IPS DF 6.9 (cell line): ENCODE measurements at places on chromosomes 13 and 19.
A peak's percentile ranks its signal among the peaks of the same experiment; 100 is the strongest.

- DNase-seq = no peak
Observed at GRCh38 chr19:40981591-40981990, 9.5 kb upstream of the CYP2B6 start.

- no peak for DNase-seq
Observed at GRCh38 chr19:10812196-10812595, 23.8 kb downstream of the TMED1 start.

- DNase-seq = no peak
Observed at GRCh38 chr19:19329126-19329525, 8.5 kb downstream of the MAU2 start.

DNA sequence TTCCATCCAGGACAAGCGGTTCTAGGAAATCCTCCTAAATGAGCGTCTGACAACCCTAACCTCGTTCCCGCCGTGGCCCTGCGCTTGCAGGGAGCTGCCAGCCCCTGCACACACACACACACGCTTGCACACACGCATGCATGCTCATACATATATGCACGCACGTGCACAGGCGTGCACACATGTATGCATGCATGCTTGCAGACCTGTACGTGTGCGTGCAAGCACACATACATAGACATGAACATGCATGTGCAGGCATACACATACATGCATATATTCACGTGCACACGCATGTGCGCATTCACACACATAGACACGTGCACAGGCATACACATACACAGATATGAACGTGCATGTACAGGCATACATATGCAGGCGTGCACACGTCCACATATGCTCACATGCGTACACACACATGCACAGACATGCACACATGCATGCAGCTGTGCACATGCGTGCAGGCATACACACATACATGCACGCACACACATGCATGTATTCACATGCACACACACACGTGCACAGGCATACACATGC is 35.6 kb downstream of the SMIM24 start:
- no peak for DNase-seq

DNA sequence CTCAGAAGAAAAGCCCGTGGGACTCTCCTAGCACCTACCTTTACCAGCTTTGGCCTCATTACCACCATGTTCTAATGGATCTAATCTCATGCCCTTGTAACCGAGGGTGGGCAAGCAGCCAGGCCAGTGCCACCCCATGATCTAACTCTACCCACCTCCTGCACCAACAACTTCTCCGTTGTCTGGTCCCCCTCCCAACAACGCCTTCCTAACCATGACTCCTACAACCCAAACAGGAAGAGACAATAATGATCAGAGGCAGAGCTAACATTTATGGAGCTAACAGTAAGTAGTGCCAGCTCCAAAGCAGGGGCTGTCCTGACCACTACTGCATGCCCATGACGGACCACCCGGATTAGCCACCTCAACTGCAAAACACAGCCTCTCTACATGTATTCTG is 3.5 kb downstream of the USP12 start:
- no peak for DNase-seq

DNA sequence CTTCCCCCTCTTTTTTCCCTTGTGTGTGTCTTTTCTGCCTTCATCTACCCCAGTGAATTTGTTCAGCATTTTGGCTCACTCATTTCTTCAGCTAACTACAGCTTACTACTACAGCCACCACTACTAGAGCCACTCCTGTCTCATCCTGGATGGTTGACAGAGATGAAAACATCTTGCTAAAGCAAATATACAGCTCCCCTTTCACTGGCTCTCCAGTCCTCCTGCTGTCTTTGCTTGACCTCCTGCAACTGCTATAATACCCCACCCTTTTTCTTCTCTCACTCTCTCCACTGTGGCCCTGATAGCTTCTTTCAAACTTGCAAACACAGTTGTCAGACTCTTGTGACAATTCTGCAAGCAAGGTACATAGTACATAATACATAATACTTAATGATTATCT is 523.6 kb downstream of the DCT start:
- DNase-seq = no peak

DNA sequence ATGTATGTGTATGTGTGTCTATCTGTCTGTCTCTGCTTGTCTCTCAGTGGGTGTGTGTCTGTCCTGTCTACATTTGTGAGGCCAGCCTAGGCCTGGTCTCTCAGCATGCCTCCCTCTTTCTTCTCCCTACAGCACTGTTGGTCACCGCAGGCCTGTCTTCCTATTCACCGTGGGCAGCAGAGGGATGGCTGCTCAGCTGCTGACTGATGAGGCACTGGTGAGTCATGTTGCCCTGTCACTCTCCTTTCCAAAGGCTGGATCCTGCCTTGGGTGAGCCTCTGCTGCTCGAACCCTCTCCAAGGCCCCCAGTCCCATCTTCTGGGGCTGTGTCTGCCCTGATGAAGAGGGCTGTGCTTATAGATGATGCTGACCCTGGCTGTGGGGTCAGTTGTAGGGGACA is 6.3 kb downstream of the ZNF71 start:
- DNase-seq = no peak

- DNase-seq = no peak
Observed at GRCh38 chr13:45179428-45179827, 21.4 kb downstream of the KCTD4 start.

- no peak for DNase-seq
Observed at GRCh38 chr13:80168089-80168850, 172.7 kb downstream of the SPRY2 start.

DNA sequence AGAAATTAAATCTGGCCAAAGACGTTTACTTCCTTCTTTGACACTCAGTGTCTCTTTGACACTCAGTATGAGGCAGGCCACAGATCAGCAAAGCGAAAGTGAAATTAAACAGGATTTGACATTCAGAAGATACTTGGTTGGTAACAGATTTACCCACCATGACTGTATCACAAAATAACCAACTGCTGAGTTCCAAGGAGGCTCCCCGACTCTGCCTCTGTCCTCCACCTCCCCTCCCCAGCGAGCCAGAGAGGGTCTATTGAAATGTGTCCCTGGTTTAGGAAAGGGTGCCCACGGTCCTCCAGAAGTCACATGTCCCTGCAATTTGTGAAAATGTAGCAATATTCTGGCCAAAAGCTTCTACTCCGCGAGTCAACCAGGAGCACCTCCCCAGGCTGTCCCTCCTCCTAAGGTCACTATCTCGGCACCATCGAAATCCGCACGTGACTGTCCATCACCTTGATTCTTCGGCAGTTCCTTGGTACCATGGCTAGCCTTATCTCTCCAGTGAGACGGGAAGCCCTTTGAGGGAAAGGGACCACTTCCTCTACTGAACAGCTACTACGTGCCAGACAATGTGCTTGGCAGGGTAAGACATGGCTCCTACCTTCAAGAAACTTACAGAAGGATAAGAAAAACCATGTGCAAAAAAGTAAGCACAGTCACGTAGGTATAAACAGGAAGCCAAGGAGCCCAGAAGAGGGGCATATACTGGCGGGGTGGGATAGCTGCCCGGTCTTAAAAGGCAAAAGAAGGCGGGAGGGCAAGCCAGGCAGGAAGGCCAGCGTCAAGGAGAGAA is 1.5 kb downstream of the N4BP2L1 start:
- DNase-seq = no peak

DNA sequence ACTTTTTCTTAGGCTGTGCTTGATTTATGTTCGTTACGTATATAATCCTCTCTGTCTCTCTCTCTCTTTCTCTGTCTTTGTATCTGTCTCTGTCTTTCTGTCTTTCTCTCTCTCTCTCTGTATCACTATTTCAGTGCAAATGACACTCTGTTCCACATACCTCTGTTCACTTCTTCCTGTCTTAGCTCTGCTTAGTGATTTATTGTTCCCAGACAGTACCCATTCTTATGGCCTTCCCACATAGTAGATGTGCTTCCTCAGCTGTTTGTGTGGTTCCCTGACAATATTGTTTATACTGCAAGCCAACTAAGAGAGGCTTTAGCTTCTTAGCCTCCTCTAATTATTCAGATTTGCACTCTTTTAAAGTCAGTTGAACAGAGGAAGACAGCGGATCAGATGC is 1244.2 kb downstream of the DIAPH3 start:
- DNase-seq = no peak

DNA sequence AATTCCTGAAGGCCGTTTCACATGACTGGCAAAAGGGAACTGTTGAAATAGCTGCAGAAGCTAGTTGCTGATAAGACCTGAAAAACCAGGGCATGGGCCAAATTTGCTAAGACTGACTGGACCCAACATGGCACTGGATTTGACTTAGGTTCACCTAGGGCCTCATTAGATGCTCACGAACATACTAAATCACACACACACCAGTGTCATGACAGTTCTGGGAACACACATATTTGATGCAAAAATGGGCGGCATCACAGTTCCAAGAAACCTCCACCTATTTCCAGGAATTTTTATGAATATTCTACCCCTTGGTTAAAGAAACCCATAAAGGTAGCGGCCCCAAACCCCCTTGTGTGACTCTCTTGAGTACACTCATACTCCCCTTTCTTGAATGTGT is 99.6 kb upstream of the OBI1 start:
- no peak for DNase-seq

GRCh38 chr19:45358213-45358792 is 12.1 kb downstream of the ERCC2 start:
- DNase-seq = no peak

DNA sequence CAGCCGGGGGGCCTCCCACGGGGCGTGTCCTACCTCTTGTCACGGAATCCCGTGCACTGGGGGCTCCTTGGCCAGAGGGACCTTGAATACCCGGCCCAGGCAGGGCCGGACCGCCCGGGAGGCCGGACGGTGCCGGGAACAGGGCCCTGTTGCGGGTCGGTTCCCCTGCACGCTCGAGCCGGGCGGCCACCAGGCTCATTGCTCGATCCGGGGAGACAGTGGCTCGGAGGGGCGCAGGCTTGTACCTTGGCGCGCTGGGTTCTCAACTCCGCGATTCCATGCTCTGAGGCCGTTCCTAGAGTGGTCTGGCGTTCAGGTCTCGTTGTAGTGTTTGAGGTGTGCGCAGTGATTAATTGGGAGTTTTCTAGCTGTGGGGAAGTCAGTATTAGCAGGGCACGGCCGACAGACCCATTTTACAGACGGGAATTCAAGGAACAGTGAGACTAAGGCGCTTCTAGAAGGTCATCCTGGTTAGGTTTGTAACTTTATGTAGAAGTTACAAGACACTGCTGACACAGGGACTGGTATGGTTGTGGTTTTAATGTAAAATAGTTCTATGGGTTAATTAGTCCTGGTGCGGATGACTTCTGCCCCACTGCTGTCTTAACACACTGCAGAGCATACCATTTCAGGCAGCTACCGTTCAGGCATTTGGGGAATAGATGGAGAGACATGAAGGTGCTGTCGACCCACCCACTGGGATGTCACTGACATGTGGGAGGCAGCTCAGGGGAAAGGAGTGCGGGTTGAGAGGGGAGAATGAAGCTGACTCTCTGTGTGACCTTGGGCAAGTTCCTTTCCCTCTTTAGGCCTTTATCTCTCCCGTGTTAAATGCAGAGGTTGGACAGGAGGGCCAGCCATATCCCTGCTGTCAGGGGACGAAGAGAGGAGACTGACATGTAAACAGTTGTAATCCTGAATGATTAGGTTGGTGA is 592 bp downstream of the CLPTM1 start:
- DNase-seq = no peak

- DNase-seq = peak; percentile 74
Observed at GRCh38 chr13:28684257-28684656, 25.3 kb downstream of the POMP start.

GRCh38 chr13:48686636-48687210 is 33.0 kb downstream of the CYSLTR2 start:
- no peak for DNase-seq

GRCh38 chr13:84609716-84610115 is 727.4 kb upstream of the SLITRK1 start:
- no peak for DNase-seq

- DNase-seq = peak; percentile 22
Observed at GRCh38 chr13:44191504-44192171, 182.0 kb upstream of the SERP2 start.

DNA sequence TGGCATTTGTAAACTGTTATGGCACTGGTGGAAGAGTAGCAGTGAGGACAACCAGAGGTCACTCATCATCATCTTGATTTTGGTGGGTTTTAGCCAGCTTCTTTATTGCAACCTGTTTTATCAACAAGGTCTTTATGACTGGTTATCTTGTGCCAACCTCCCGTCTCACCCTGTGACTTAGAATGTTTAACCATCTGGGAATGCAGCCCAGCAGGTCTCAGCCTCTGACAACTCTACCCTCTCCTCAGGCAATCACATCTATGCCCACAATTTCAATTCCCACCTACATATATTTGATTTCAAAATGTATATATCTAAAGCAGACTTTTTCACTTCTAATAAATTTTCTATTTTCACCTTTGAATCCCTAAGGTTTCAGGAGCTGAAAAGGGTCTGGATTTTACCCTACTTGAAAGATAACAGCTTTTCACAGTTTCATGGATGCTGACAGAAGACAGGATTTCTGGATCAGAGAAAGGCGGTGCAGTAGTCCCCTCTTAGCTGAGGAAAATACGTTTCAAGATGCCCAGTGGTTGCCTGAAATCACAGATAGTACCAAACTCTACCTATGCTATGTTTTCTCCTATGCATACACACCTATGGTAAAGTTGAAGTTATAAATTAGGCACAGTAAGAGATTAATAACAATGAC is 1171.8 kb downstream of the DIAPH3 start:
- no peak for DNase-seq

DNA sequence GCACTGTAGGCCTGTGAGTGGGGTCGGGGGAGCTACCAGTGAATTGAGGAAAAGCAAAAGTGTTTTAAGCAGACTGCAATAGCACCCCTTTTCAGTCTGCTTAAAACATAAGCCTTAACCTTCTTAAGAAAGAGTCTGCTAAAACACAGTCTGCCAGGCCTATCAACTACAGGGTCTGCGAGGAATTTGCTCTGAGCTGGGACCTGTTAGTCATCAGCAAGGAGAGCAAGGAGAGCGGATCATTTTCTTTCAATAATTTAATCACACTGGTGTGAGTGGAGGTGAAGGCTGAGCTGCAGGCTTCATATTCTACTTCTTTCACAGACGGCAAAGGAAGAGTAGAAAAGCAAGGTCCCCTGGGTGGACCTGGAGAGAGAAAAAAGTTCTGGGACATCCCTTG is 342.7 kb downstream of the ENOX1 start:
- no peak for DNase-seq

- no peak for DNase-seq
Observed at GRCh38 chr19:48665786-48666185, 7.0 kb downstream of the NTN5 start.
